ENCODE measurements at places on chromosomes 16 and 17.

GRCh38 chr16:24149102-24149501, 107.0 kb upstream of the CACNG3 start:
- no peak for DNase-seq

DNA sequence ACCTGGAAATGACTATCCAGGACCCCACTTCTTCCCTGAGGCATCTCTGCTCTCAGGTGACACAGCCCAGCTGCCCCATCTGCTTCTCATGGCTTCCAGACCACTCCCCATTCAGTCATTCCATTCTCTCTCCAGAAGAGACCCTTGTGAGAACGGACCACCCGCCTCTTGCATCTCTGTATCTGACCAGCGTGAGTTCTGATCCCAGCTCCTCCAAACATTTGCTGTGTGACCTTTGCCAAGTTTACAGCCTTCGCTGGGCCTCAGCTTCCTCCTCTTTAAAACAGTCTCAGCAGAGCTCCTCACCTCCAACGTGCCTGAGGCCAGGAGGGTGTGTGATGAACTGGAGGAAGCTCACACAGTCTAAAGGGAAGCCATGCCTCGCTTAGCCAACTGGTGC, 39.6 kb downstream of the C16orf82 start:
- no peak for DNase-seq

DNA sequence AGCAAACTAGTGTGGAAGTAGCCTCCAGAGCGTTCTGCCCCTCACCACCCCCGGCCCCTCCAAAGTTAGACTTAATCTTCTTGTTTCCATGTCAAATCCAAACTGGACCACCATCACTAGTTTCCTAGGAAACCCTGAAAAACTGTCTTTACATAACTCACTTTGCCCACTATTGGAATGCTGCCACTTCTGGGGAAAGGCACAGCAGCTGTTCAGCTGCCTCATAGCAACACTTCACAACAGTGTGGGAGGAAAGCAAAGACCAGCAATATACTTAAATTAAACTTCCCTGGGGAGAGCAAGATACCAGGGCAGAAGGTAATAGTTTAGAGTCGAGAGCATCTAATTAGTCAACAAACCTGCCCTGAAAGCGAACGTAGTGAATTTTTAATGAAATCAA, 452.2 kb downstream of the KCNJ2 start:
- no peak for DNase-seq

DNA sequence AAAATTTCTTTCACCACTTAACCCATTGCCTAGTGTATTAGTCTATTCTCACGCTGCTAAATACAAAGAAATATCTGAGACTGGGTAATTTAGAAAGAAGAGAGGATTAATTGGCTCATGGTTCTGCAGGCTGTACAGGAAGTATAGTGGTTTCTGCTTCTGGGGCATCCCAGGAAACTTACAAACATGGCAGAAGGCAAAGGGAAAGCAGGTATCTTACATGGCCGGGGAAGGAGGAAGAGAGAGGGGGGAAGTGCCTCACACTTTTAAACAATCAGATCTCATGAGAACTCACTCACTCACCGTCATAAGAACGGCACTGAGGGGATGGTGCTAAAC, 931.4 kb upstream of the SOX9 start:
- DNase-seq = no peak

GRCh38 chr17:76383546-76384221, 725 bp upstream of the SPHK1 start:
- DNase-seq = peak; percentile 59

GRCh38 chr17:13593757-13594156, 8.0 kb downstream of the HS3ST3A1 start:
- DNase-seq = no peak

- DNase-seq = no peak
Observed at GRCh38 chr16:69872888-69873287, 78.2 kb upstream of the CLEC18A start.

DNA sequence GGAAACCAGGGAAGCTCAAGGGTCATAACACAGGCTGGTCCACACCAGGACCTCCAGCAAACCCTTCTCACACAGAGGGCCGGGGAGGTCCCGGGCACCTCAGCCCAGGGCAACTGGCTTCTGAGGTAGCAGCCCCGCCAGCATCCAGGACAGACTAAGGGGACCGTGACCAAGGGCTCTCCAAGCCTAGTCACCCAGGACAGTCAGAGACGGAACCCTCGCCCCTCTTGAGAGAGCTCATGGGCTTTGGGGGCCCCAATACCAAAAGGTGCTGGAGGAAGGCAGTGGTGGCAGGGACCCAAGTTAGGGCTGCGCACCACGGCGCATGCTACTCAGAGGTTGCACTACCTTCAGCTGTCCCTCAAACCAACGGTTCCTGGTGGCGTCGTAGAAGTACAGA, 54.9 kb downstream of the KLHDC4 start:
- DNase-seq = no peak

DNA sequence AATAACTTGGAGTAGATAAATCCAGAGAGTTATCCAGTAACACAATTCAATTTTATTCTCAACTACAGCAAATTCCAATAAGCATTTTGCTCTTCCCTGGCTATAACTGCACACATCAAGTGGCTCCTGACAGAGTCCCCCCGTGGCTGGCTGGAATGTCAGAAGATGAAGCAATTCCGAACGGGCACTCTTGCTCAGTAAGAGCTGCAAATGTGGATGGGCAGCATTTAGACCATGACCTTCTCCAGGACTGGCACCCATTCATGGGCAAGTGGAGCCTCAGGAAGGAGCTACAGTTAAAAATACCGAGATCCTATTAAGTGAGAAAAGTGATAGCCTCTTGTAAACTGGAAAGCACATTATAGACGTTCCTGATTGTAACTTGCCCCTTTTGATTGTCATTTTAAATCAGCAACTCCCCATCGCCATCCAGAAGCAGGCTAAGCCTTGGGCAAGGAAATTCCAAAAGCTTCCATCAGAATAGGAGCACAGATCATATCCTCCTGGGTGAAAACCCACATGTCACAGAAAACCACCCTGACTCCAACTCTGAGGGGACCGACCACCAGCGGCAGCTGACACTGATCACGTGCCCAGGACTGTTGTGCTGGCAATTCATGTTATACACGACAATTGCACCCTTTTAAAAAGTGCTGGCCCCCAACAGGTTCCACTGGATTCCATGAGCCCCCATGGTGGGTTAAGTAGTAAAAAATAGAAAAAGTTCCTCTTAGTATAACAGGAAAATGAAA, 7.1 kb downstream of the UBE2O start:
- DNase-seq = no peak

DNA sequence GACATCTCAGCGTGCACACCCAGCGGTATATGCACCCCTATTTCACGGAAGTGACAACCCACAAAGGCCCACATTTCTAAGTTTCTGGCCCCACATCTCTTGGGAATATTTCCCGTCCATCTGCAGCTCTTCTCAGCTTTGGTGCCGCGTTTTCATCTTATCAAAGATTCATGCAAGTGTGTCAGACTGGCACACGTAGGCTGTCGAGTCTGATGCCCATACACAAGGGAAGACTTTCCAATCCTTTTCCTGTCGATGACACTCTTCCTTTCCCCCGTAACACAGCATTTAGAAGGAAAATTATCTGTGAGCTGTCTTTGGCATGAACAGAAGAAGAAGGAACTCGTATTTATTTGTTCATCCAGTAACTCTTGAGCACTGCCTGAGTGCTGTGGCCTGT, 83.0 kb downstream of the SHISA6 start:
- DNase-seq = no peak

GRCh38 chr17:76416899-76417298, 32.5 kb downstream of the SPHK1 start:
- no peak for DNase-seq
